ENCODE measurements at places on chromosomes 5 and 9.

DNA sequence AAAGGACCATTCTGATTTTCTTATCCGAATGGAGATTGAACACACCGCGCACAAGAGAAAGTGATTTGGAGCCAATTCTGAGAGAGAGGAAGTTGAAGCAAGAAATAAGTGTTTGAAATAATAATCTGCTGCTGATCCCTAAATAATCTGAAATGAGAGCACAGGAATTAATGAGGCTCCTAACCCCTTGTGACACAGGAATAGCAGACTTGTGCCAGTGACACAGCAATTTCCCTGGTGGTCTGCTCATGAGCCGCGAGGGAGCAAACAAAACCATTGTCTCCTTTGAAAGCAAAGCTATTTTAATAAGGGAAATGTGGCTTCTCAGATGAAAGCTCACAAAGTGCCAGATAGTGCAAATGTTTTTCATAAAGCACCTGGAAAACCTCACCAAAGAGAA, 936.1 kb upstream of the WWC1 start:
- DNase-seq = no peak

DNA sequence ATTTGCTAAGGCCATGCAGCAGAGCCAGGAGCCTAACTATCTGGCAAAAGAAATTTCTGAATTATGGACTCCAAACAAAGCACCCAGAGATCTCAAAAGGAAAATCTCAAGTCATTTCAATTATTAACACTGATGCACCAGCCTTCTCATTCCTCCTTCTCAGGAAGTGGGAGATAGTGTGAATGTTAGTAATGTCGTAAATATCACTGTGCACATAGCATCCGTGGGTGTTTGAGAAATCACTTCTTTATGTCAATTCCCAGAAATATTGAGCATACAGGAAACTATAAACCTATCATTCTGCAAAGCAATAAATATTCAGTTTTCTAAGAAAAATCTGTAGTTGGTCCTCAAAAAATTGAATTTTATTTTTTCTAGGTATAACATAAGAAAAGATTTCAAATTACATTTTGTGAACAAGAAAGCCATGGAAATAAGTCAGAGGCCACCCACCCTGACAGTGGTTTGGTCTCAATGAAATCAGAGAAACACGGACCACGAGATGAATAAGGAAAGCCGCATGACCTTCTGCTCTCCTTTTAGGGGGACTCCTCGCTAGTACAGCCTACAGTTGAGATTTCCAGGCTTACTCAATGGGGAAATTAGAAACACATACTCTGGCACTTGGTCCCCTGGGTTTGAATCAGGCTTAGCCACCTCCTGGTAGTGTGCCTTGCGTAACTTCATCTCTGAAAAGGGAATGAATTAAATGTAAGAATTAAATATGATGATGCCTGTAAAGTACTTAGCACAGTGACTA, 120.6 kb downstream of the DIRAS2 start:
- no peak for DNase-seq

- DNase-seq = no peak
These were observed 1019.0 kb downstream of the TAF11L14 start for GRCh38 chr5:18653216-18653752.

DNA sequence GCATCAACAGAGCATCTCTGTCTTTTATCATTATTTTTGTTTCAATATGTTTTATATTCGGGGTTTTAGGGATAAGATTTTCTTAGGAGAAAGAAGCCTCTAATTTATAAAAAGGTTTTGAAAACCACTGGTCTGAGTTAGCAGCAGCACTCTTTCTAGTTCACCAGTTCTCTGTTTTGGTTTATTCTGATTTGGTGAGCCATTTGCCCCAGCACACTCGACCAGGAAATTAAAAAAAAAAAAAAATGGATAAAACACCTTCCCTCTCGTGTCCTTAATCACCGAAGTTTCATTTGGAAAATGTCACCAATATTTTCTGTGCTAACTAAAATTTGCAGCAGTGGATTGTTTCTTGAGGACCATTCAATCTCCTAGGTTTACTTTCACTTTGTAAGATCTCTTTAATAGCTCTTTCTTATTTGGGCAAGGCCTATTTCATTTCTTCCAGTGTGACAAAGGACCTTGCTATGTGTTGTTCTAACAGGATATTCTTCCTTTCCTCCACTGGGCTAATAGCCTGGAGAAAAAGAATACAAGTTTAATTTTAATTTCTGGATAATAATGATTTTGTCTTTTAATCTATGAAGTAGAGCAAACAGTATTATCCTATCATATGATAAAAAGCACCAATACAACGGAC, 57.8 kb upstream of the ANXA1 start:
- DNase-seq = no peak

GRCh38 chr5:53984971-53985370, 325.4 kb downstream of the ARL15 start:
- no peak for DNase-seq

- DNase-seq = no peak
These were observed 8.7 kb upstream of the C5orf34 start for GRCh38 chr5:43523662-43524072.

- DNase-seq = peak; percentile 69
These were observed 7.0 kb upstream of the EBF1 start for GRCh38 chr5:159106569-159107282.

DNA sequence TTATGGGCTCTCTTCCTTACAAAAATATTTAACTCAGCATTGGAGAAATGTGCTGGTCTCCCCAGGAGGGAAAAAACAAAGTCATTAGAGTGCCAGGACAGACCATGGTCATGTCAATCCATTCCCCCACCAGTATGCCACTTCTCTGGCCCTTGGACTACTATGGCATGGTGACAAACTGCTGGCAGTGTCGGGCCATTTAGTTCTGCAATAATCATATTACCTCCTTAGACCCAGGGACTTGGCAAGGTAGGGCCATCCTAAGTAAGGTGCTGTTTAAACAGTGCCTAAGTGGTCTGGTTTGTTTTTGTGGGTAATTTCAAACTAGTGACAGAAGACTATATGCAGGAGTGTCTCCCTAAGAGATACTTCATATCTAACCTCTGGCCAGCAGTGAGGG, 177.8 kb upstream of the STK32A start:
- no peak for DNase-seq

All from CD4-positive, alpha-beta T cell treated with Interferon alpha-2 for 1 hour (primary cell).